ENCODE measurements at places on chromosomes 5 and 9.

- DNase-seq: no peak
These were observed 752.1 kb downstream of the DTWD2 start for GRCh38 chr5:118236108-118236849.

DNA sequence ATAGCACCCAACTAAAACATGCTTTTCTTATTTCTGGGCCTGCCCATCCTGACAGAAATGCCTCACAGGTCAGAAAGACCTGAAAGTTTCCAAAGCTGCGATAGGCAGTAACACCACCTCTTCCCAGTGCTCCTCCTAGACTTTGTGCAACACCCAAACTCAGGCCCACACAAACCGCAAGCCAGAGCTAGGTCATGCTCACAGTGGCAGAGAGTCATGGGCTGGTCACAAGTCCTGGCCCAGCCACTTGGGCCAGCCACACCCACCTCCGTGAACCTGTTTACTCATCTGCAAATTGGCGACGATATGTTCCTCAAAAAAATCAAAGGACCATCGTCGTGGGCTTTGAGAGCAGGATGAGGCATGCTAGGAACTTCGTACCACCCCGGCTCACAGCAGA is 44.0 kb upstream of the SLC25A51 start:
- DNase-seq: no peak

DNA sequence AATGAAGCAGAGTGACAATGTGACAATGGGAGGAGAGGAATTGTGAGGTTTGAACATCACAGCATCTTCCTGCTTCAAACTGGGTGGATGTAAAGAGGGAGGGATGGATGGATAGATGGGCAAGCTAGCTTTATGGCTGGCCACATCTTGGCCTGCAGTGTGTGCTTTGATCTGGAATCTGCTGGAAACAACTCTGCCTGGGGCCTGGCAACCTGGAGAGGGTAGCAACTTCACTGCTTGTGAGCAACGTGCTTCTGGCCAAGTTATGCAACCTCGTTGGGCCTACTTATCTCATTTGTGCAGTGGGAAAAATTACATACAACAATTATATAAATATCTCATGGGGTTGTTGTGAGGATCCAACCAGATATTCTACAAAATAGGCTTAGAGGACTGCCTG is 5.3 kb downstream of the IL9 start:
- DNase-seq: no peak

GRCh38 chr9:130446101-130446861 is 1.5 kb downstream of the ASS1 start:
- no peak for DNase-seq

DNA sequence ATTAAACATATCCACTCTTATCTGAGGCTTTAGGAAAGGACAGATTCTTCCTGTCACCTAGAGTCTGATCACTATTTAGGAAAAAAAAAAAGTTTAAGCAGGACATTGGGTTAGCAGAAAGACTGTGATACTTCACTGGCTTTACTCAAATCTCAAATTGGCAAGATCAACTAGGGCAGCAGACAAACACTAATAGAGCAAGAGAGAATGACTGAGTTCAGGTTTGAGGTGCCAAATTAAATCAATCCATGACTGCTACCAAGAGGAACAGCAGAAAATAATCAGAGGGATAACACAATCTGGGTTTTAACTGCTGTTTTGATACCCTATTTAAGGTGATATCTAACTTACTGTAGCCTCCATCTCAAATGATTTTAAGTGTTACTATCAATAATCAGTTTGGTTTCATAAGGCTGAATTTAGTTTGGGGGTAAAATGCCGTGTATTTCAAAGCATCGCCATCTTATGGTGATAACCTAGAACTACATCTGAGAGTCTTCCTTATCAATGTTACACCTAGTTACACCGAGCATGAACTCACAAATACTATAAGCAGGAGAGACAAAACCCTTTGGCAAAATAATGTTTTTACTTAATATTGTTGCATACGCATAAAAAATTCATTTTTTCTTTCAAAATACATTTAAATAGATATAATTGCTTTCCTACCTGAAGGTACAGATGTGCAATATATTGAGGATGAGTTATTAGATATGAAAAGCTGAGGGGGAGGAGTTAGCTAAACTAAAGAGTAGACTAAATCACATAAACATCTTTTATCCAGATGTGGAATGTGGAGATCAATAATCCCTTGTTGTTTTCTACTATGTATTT is 286.4 kb upstream of the CDH12 start:
- no peak for DNase-seq

GRCh38 chr9:105144076-105144475 is 100.4 kb upstream of the SLC44A1 start:
- DNase-seq: no peak

- no peak for DNase-seq
These were observed 107.7 kb upstream of the TLX3 start for GRCh38 chr5:171201310-171201709.

- peak; percentile 13 for DNase-seq
These were observed 72.7 kb downstream of the FAM78A start for GRCh38 chr9:131203431-131204218.

- DNase-seq: no peak
These were observed 128.7 kb downstream of the PAX5 start for GRCh38 chr9:36905101-36906066.

- DNase-seq: no peak
These were observed 60.2 kb downstream of the MELK start for GRCh38 chr9:36632892-36633291.

All from activated CD4-positive, alpha-beta memory T cell treated with anti-CD3 and anti-CD28 coated beads for 36 hours (primary cell).